Stomach (tissue), 19 donors: ENCODE measurements at places on chromosomes 16 and 17. TPM values are rescaled to one million over a fixed set of nuclear protein-coding genes. Genes with fewer than 3 reads are reported as not detected.

- H3K27me3 ChIP-seq: no peaks in the 10 kb centered on the region
- H3K4me3 ChIP-seq: no peak overlapping the region
- no peak overlapping the region for H3K27ac ChIP-seq
- DNase-seq: no peak
- peaks cover 65% of the 10 kb centered on the region for H3K36me3 ChIP-seq
These were observed 17.1 kb downstream of the SPG7 start for GRCh38 chr16:89525146-89525913.

The CCDC200 gene
- total RNA-seq: not detected

The SPATA20 gene
- 103 TPM for total RNA-seq

The ATP1B2 gene
- not detected for total RNA-seq

The TMIGD1 gene
- total RNA-seq: not detected

GRCh38 chr16:51996516-51996915 lies 550.4 kb downstream of the TOX3 start:
- H3K27ac ChIP-seq: no peak overlapping the region
- H3K4me3 ChIP-seq: no peak overlapping the region
- no peaks in the 10 kb centered on the region for H3K27me3 ChIP-seq
- no peak for DNase-seq
- H3K4me1 ChIP-seq: peaks cover 10% of the 10 kb centered on the region

DNA sequence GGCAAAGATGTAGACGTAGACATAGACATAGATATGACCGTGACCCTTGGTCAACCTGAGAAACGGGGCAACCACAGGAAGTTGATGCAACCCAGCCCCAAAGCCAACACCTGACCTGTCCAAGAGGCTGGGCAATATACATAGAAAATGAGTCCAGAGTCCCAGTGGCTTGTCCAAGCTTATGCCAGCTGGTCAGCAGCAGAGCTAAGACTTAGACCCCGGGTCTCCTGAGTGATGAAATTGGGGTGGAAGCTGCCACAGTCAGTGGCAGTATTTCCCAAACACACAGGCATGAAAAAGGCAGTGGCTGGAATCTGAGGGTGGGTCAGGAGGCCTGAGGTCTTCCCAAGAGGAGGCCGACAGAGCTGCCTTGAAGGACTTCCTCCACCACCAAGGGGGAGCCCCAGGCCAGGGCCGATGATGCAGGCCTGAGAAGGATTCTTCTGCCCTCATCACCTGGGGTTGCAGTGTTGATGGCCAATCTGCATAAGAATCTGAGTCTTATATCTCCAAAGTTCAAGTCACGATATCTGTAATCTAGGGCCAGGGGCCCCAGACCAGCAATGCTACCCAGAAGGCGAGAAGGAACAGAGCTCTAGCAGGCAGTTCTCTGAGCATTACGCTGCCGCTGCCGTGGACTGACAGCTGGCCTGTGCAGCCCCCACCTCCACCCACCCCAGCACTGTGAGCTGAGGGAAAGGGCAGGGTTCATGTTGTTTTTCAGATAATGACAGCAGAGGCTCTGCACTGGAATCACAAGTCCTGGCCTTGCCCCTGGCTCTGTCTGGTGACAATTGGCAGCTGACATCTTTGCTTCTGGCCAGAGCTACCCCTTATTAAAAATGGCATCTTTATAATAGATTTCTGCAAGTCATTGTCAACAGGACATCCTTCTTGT lies 72.7 kb downstream of the GNAO1 start:
- H3K36me3 ChIP-seq: no peaks in the 10 kb centered on the region
- H3K27me3 ChIP-seq: no peaks in the 10 kb centered on the region
- peak overlapping the region; percentile 54 for H3K27ac ChIP-seq
- H3K4me1 ChIP-seq: peaks cover 59% of the 10 kb centered on the region

DNA sequence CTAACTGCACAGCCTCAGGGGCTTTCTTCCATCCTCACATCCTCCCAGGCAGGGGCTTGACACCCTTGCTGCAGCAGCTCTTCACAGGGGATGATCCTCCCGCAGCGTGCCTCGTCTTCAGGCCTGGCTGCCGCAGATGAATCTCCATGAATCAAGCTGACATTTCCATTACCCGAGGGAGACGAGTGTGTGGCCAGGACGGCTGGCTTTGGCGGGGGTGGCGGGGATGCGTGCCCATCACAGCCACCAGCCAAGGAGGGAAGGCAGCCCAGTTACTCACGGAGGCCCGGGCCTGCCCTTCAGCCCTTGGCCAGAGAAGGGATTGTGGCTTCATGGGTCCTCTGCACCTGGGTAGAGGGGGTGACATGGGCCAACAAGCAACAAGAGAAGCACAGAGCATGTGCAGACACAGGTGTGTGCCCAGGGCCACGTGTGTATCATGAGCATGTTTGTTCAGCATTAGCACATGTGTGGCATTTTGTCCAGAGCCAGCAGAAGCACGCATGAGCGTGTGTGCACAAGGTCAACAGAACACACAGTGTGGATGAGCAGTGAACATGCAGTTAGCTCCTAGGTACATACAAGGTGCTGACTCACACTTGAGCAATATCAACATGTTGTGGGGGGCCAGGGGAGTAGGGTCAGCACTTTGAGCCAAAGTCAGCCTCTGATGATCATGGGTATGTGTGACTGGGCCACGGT lies 236.4 kb downstream of the KATNIP start:
- H3K27me3 ChIP-seq: peaks cover 17% of the 10 kb centered on the region
- no peak for DNase-seq
- no peak overlapping the region for H3K27ac ChIP-seq
- H3K4me3 ChIP-seq: no peak overlapping the region

GRCh38 chr16:1297018-1297696 lies 12.3 kb upstream of the UBE2I start:
- peak; percentile 70 for DNase-seq
- no peak overlapping the region for H3K27ac ChIP-seq
- H3K36me3 ChIP-seq: no peaks in the 10 kb centered on the region
- no peak overlapping the region for H3K4me3 ChIP-seq

DNA sequence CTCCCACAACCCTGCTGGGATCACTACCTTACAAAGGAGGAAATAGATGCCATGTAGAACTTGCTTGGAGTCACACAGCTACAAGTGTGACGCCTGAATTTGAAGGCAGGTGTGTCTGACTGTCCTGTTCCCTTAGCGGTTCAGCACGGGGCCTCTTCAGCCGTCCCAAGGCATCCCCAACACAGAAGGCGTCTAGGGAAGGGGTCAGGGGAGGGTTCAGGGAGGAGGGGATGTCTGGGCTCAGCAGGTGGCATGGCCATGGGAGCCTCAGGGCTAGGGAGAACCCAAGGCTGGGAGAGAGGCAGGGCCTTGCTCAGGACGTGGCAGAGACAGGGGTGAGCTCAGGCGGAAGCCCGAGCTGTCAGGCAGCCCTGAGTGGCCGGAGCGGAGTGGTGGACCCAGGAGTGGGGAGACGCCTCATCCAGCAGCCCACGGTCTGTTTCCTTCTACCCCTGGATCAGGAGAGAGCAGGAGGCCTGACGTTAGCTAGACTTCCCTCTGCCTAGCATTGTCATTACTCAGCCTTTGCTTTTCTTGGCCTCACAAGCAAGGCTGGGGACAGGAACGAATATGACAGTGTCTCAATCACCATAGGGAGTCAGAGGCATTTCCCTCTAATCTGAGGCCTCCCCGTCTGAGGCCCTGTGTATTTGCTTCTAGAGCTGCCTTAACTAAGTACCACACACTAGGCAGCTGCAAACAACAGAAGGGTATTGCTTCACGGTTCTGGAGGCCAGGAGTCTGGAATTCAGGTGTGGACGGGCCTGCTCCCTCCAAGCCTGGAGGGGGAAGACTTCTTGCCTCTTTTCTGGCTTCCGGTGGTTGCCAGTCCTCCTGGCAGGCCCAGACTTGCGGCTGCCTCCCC lies 31.3 kb upstream of the ANKRD40CL start:
- no peak for DNase-seq
- no peak overlapping the region for H3K4me3 ChIP-seq
- no peaks in the 10 kb centered on the region for H3K36me3 ChIP-seq
- H3K4me1 ChIP-seq: no peaks in the 10 kb centered on the region
- H3K27me3 ChIP-seq: no peaks in the 10 kb centered on the region
- H3K27ac ChIP-seq: no peak overlapping the region

- no peak overlapping the region for H3K27ac ChIP-seq
- peaks cover 14% of the 10 kb centered on the region for H3K27me3 ChIP-seq
- DNase-seq: no peak
- H3K4me3 ChIP-seq: no peak overlapping the region
- H3K4me1 ChIP-seq: no peaks in the 10 kb centered on the region
These were observed 5.8 kb downstream of the SPPL2C start for GRCh38 chr17:45850468-45850867.

DNA sequence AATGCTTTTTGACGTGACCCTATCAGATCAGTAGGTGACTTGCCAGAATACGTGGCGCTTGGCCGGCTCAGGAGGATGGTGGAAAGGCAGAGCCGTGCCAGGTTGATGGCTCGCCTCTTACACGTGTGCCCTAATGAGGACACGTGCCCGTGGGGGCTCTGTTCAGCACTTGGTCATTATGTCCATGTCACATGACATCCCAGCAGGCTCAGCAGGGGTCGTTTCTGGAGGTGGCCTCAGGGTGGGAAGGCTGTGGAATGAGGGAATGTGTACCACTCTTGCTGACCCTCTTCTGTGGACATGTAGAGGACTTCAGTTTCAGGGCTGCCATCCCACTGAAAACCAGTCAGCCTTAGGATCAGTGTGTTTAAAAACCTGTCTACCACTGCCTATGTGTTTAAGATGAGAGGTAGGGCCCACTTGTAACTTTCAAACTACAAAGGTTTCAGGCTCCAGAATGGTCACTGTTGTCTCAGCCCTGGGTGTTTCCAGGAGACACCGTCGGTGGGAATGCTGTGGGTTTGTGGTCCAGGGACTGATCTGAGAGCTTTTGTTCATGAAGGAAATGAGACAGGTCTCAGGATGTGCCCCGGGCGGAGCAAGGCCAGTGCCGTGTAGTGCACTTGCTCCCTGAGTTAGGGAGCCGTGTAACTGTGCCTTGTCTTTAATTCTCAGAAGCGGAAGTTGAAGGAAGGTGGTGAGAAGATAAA lies 12.1 kb downstream of the UBN1 start:
- peaks cover 95% of the 10 kb centered on the region for H3K36me3 ChIP-seq
- no peak overlapping the region for H3K4me3 ChIP-seq
- H3K27me3 ChIP-seq: no peaks in the 10 kb centered on the region
- no peak overlapping the region for H3K27ac ChIP-seq
- no peak for DNase-seq
- peaks cover 18% of the 10 kb centered on the region for H3K4me1 ChIP-seq

- DNase-seq: no peak
- H3K4me1 ChIP-seq: peaks cover 46% of the 10 kb centered on the region
- peaks cover 34% of the 10 kb centered on the region for H3K36me3 ChIP-seq
- H3K27me3 ChIP-seq: no peaks in the 10 kb centered on the region
These were observed 175.5 kb downstream of the KATNIP start for GRCh38 chr16:27725236-27726000.

The FSCN2 gene
- total RNA-seq: 2.8 TPM

DNA sequence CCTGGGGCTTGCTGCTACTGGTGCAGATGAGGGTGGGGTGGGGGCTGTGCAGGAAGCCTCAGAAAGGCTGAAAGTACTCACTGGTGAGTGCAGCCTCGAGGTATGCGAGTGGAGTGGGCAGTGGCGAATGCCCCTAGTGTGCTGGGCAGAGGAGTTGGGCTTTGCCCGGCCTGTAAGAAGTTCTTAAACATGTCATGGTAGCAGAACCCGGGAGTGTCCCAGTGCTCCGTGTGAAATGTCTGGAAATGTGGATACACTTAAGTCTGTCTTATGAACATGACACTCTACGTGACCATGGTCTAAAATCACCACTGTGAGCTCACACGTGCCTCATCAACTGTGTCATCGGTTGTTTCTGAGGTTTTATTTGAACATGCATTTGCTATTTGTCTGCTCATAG lies 1.7 kb downstream of the SMTNL2 start:
- peaks cover 21% of the 10 kb centered on the region for H3K4me1 ChIP-seq
- H3K27me3 ChIP-seq: peaks cover 15% of the 10 kb centered on the region
- H3K36me3 ChIP-seq: no peaks in the 10 kb centered on the region
- no peak overlapping the region for H3K4me3 ChIP-seq

DNA sequence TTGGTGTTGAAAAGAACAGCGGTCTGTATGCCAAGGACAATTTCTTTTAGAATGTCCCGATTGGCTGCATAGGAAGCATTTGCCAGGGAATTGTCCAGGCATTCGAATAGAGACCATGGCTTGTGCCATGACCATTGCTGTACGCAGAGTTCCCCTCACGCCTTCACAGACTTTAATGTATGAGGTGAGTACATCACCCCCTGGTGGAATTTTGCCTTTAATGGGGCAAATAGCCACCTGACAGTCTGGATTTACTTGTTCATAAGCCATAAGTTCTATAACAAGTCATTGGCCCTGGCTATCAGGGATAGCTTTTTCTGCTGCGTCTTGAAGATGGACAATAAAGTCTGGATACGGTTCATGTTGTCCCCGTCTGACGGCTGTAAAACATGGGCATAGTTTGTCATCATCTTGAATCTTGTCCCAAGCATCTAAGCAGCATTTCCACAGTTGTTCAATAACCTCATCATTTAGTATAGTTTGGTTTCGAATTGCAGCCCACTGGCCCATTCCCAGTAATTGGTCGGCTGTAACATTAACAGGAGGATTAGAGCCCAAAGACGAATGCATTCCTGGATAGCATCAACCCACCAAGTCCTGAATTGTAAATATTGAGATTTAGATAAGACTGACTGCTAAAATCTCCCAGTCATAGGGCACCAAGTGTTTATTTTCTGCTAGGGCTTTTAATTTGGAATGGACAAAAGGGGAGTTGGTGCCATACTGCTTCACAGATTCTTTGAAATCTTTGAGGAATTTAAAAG lies 67.7 kb upstream of the ARL4D start:
- H3K27ac ChIP-seq: no peak overlapping the region
- H3K4me3 ChIP-seq: no peak overlapping the region
- no peaks in the 10 kb centered on the region for H3K27me3 ChIP-seq
- H3K4me1 ChIP-seq: peaks cover 9% of the 10 kb centered on the region
- no peaks in the 10 kb centered on the region for H3K36me3 ChIP-seq

The TRAF4 gene
- total RNA-seq: 41.7 TPM

- no peaks in the 10 kb centered on the region for H3K27me3 ChIP-seq
- no peak overlapping the region for H3K27ac ChIP-seq
- peaks cover 85% of the 10 kb centered on the region for H3K36me3 ChIP-seq
These were observed 104.7 kb upstream of the CHMP6 start for GRCh38 chr17:80886641-80887573.

- H3K4me1 ChIP-seq: no peaks in the 10 kb centered on the region
- no peak for DNase-seq
- no peak overlapping the region for H3K4me3 ChIP-seq
- H3K27ac ChIP-seq: no peak overlapping the region
- no peaks in the 10 kb centered on the region for H3K36me3 ChIP-seq
- H3K27me3 ChIP-seq: peaks cover 21% of the 10 kb centered on the region
These were observed 29.0 kb upstream of the HEATR6 start for GRCh38 chr17:60107526-60108257.
